ENCODE measurements at places on chromosomes 2 and 18. TPM values are rescaled to one million over a fixed set of nuclear protein-coding genes. Genes with fewer than 3 reads are reported as not detected.
A peak's percentile ranks its signal among the peaks of the same experiment; 100 is the strongest.

DNA sequence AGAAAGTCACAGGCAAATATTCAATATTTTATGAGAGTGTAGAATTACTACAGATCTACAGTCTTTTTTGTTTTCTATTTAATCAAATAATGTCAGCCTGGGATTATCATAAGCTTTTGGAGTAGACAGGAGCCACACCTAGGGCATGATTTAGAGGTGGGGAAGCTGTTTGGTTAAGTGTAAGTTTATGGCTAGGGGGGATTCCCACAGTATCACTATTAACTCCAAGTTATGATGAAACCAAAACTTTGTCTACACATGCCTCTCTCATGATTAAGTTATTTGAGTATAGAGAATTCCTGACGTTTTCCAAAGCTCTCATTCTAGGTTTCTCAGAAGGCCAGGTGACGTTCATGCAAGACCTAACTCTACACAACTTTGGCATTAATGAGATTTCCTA is 2.1 kb downstream of the SERPINB10 start:
- DNase-seq, result no peak

Gene LBX2
- 5.8 TPM for total RNA-seq

- peak; percentile 75 for DNase-seq
These were observed 19.6 kb upstream of the KIF3C start for GRCh38 chr2:26001743-26002351.

Gene SLC16A14
- 0.14 TPM for total RNA-seq

DNA sequence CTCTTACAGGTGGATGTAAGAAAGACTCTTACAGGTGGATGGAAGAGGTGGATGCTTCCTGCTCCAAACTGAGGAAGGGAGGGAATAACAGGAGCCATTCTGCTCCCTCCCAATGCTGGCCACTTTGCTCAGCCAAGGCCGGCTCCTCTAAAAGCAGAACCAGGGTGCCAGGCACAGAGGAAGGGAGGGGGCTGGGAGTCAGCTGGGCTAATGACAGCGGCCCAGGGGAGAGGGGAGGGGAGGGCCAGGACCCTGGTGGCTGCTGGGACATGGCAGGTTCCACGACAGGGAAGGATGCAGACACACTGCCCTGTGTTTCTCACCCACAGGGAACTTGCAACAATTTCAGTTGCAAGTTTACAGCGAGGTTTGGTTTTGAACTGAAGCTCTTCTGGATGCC is 173.4 kb downstream of the ANAPC1 start:
- DNase-seq, result no peak

- DNase-seq, result peak; percentile 32
These were observed 310.8 kb downstream of the ERBB4 start for GRCh38 chr2:212227755-212228154.

DNA sequence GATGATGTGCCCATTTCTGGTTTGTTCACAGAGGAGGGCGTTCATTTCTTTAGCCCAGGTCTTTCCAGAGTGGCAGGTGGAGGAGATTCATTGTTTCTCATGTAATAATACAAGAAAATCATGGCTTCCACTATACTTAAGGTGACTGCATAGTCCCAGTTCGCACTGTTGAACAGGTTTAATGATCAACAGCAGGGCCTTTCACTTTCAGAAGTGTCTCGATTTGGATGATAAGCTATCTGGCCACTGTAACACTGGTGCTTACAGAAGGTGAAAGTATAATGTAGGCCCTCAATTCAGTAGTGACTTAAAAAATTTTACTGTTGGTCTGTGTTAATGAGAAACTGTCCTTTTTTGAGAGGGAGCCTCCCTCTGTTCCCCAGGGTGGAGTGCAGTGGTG is 1.4 kb downstream of the RMC1 start:
- DNase-seq, result no peak

Gene PTGR3
- total RNA-seq, result 9.4 TPM

DNA sequence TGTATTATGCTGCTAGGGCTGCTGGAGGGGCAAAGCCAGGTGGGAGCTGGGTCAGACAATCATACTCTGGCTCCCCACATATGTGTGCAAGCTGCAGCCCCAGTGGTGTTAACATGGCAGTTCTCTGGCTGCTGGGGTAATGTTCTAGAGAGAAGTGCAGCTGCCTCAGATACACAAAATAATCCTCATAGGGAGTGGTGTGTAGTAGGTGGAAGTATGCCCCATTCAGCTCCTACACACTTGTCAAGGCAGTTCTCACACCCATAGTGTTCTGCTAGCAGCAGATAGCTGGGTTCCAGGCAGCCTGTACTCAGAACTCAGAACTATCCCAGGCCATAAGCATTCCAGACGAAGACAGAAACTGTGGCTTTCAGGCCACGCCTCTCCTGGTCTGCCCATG is 87.9 kb upstream of the NT5C1B start:
- DNase-seq, result no peak
